CD4-positive, alpha-beta T cell treated with Interferon gamma for 1 hour (primary cell): ENCODE measurements at places on chromosomes 3 and 15.

GRCh38 chr3:32340039-32340438, 51.6 kb upstream of the CMTM7 start:
- no peak for DNase-seq

- no peak for DNase-seq
These were observed 277.1 kb downstream of the MAGI1 start for GRCh38 chr3:65761446-65762234.

DNA sequence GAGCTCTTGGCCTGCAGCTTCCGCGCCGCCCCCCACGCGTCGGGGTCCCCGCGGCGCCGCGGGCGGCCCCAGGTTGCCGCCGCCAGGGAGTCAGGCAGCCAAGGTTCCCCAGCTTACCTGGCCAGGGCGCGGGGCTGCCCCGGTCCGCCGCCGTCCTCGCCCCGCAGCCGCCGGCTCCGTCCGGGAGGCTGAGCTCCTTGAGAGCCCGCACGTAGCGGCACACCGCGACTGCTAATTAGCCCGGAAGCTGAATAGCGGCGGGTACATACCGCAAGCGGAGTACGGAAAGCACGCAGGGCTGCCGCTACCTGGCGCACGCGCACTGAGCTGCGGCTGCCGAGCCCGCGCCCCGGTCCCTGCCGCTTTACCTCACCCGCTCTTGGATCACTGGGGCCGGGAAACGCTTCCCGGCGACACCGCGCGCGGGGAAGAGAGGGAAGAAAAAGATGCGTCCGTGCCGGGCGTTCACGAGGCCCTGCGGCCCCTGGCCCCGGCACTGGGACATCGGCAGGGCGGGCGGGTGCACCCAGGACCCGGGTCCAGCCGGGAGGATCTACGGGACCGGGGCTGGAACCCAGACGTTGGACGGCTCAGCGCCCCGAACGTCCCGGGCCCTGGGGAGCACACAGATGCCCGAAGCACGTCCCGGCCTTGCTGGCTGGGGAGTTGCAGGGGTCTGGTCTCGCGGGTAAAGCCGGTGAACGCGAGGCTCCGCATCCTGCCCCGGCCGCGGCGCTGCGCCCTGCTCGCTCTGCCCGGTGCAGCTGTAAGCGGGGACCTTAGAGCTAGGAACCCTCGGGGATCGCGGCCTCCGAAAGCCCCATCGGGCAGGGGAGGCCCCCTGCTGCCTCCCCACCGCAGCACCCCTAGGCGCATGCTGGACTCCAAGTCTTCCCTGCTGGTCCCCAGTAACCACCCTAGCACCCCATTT, at the start of gene GOLGA8B:
GOLGA8B (minus strand) TSS at position 253 of the 931 bp plus-strand sequence. CDS start 47,739 bp downstream, outside the sequence.
- DNase-seq, result peak; percentile 80

DNA sequence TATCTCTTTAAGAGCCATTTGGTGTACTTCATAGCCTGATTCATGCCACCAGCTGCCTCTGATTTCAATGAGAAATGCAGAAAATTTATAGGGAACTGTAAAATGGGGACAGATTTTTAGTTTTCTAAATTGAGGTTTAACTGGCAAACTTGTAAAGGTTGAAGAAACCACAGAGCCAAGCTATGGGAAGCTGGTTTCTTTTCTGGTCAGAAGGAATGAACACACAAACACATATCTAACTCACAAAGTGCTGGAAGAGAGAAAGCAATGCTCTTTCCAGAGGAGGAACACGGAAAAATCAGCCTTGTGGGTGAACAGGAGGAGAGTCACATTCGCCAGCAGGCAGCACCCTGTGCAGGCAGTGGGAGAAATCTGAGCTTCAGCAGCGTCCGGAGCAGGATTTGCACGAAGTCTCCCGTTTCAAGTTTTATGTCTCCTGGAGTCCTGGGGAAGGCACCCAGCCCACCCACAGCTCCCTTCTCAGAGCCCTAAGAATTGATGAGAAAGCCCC, 481 bp downstream of the MASP1 start:
- DNase-seq, result no peak

DNA sequence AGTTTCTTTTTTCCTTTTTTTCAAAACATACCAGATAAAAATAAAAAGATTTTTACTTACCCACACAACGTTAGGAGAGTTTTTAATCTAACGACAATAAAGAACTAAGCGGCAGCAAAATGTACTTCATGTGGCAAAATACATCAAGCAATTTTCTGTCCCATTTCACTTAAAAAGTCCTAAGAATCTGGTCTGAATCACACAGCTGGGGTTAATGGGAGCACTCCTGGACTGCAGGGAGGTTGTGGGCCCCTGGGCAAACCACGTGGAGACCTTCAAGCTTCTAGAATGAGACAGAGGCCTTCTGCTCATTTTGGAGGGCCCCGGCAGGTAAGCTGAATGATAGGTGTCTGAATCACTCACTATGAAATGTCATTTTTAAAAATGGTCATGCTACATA, 193.8 kb downstream of the RORA start:
- no peak for DNase-seq

GRCh38 chr3:43289401-43289800, 3.1 kb downstream of the SNRK start:
- DNase-seq, result no peak

DNA sequence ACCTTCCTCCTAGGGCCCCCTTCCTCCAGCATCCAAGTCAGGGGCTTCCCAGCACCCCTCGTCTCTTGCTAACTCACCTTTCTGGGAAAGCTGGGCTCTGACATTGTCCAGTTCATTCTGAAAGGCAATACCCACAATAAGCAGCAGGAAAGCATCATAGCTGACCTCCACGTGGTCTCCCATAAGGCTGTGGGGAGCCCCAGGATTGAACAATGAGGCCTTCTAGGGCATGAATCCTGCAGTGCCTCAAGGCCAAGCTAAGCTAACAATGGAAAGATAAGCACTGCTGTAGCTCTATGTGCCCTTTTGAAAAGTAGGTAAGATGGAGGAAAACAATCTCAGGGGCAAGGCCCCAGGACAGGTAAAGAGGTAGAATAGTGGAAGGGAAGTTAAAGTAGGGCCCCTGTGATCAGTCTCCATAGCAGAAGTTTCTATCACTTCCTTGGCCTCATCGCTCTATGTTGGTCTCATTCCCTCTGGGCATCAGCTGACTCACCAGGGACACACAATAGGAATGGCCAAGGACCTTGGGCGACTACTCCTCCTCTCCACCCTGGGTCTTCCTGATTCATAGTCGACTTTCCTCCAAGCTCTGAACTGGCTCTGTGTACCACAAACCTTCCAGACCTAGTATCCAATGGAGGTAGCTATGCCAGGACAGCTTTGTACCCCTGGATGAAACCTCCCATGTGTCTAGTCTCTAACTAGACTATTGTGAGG, 11.7 kb downstream of the TRAIP start:
- DNase-seq, result no peak

DNA sequence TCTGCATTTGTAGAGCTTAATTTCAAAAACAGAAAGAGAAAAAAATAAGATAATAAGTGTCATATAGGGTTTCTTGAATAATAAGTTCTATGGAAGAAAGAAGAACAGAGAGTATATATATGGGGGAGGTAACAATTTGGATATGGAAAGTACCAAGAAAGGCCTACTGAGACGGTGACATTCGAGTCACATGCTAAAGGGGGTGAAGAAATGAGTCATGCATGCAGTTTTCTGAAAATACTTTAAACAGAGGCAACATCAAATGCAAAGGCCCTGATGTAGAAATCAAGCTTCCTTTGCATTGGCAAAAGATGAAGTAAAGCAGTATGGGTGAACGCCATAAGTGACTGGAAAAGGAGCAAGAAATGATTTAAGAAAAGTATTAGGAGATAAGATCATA, 371.6 kb upstream of the ZNF385D start:
- no peak for DNase-seq

DNA sequence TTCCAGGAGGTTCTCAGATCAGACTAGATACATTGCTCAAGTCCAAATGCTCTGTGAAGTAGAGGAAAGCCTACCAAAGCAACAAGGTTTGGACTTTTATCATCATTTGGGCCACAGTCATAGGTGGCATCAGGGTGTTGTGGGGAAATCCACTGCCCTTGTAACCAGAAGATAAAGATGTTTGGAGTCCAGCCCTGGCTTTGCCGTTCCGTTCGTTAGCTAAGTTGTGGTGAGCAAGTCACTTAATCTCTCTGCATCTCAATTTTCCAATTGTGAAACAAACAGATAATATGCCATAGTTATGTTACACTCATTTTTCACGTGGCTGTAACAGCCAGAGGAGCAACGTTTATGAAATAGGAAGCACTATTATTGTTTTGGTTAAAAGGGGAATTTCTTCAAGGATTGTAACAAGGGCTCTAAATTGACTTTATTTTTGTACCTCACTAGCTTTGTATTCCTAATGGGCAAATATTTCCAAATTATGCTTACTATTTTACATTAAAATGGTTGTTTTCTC, 125.6 kb downstream of the CD47 start:
- no peak for DNase-seq

- no peak for DNase-seq
These were observed 9.3 kb downstream of the OXTR start for GRCh38 chr3:8760091-8760490.

DNA sequence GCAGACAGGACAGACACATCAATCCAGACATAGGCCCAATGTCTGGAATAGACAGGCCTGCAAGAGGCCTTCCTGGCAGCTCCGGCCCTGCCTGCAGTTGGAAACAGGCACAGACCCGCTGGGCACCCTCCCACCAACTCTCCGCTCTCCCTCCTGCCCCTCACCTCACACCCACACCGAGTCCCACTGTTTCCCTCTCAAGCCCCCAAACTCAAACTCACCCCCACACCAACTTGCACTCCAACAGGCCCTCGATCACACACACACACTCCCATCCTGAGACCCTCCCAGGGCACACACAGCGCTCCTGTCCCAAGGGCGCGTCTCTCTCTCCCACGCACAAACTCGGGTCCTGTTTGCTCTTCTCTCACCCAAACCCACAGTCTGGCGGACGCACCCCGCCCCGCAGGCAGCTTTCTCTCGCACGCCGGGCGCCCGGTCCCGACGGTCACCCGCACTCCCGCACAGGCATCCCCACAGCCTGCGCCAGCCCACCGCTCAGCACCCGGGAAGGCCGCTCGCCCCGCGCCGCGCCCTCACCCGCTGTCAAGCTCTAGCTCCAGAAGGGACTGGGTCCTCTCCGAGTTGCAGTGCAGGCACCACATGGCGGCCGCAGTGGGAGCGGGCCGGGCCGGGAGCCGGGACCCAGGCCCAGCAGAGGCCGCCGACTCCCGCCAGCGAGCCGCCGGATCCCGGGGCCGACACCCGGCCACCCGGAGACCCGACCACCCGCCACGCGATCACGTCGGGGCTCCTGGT, 106.2 kb downstream of the IQSEC1 start:
- no peak for DNase-seq

DNA sequence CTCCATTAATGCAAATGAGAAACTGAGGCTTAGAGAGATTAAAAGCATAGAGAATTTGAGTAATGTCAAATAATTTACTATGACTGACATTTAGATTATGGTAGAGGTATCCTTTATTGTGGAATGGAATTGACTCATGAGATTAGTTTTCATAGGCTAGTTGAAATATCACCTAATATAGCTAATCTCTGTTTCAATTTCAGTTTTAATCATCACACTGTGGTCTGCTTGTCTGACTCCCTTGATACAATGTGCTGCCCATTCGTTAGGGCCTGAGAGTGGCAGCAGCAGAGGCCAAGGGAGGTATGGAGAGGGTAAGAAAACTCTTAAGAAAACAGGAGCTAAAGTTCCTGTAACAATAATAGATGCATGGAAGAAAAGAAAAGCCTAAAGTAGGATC, 13.2 kb upstream of the ZBTB20 start:
- DNase-seq, result no peak

DNA sequence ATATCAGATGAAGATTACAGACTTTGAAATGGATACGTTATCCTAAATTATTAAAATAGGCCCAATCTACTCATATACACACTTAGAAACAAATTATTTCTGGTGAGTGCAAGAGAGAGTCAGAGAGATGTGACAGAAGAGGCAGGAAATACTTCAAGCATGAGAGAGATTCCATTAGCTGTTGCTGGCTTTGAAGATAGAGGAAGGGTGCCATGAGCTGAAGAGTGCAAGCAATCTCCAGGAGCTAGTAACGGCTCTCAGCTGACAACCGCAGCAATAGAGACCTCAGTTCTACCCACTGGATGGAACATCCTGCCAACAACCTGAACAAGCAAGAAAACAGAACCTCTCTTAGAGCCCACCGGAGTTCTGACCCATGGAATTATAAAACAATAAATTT, 270.7 kb upstream of the SLITRK3 start:
- no peak for DNase-seq
